ENCODE measurements at places on chromosomes 4 and X. TPM values are rescaled to one million over a fixed set of nuclear protein-coding genes. Genes with fewer than 3 reads are reported as not detected.

DNA sequence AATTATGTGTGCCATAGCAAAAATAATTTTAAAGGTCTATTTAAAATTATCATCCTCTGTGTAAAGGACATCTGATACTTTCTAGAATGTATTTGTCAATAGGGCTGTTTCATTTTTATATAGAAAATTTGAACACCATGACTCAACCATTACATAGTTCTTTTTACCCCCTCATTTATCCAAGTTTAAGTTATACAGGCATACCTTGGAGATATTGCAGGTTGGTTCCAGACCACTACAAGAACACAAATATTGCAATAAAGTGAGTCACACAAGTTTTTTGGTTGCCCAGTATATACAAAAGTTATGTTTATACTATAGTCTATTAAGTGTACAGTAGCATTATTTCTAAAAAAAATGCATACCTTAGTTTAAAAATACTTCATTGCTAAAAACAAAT is 130.4 kb downstream of the MSL3 start:
- no peak for DNase-seq

GRCh38 chr4:146960634-146961033 is 15.0 kb upstream of the TTC29 start:
- DNase-seq = no peak

DNA sequence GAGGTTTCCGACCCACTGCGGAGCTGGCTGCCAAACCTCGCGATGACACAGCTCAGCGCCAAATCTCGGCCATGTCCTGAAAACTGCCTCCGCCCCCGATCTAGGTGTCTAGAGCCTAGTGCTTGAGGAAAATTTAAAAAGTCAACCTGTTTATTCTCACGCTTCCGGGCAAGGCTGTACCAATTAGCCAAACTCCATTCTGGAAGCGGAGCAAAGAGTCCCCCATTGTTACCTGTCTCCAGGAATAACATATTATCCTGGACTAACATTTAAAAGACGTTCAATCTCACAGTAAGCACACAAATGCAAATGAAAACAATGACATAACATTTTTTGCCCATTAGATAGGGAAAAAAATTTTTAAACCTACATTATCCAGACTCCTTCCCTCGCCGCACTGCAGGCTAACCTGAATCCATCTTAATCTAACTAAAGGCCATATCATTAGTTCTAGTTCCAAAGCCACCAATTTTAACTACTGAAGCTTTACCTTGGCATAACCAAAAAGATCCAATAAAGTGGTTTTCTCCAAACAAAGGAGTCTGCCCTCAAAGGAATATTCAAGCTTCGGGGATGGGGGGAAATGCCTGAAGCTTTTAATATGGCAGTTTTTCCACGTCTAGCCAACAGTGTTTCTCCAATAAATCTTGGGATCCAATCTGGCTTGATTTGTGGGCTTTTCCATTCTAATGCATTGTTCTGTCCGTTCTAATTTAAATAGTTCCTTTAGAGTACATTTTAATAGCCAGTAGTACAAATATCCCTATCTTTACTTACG is 1.9 kb downstream of the HUWE1 start:
- DNase-seq = no peak

DNA sequence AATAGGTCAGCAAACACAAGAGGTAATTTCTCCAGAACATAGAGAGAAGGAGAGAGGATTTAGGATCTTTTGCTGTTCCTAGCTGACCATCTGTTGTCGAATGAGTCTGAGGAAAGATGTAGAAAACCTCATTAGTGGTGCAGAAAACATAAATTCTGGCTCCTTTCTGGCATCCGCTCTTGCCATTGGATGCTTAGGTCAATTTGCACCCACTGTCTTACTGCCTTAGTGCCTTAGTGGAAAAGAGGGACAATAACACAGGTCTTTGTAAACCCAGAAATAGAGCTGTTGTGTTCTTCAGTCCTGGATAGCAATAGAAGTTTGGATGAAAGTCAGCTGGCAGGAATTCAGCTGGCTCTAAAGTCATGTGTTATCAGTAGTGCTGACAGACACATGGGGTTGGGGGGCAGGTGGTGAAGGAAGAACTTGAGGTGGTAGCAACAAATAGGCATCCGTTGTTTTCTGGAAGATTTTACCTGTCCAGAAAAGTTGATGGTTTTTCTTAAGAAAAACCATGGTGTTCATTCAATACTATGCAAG is 78.2 kb downstream of the GLRA2 start:
- no peak for DNase-seq

DNA sequence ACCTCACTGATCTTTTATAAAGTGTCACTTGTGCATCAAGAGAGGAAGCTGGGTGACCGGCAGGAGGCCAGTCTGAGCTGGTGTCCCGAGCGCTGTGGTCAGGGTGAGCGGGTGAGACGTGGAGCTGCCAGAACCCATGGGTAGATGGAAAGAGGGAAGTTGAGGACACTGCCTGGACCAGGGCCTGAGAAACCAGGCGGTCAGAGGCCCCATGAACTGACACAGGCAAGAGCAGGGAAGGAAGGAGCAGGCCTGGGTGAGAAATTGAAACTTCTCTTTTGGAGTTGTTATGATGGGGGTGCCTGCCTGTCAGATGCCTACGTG is 192.6 kb downstream of the AFAP1 start:
- no peak for DNase-seq

DNA sequence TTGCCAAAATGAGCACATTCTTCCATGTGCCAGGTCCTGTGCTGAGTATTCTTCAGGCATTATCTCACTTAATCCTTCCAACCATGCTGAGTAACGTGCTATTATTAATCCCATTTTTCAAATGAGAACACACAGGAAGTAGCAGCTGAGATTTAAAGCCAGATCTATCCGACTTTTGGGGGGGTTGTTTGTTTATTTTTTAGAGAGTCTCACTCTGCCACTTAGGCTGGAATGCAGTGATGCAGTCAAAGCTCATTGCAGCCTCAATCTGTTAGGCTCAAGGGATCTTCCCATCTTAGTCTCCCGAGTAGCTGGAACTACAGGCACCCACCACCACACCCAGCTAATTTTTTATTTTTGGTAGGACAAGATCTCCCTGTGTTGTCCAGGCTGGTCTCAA is 55.5 kb upstream of the TRIM2 start:
- DNase-seq = no peak

- no peak for DNase-seq
These were observed 18.8 kb downstream of the L1CAM start for GRCh38 chrX:153867139-153867538.

GRCh38 chrX:20221902-20222301 is 44.8 kb downstream of the RPS6KA3 start:
- no peak for DNase-seq

DNA sequence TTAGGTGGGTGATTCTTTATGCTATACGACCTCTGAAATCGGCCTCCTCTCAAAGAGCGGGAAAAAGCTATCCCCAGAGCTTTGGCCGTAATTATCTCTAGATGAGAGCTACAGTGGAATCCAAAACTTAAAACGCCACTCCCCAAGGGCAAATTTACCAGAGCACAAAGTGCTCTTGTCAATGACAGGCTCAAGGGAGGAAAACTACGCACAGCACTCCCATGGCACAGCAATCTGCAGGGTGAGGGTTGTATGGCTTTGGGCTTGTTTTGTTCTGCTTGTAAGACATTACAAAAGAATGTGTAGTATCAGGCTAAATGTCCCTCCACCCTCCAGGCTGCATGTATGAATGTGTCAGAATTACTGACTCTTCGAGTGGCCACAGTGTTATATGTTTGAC is 44.0 kb downstream of the ARHGEF6 start:
- no peak for DNase-seq

RS1 gene
- not detected for total RNA-seq

KANTR gene
- total RNA-seq = 5.9 TPM

GRCh38 chr4:158010361-158010760 is 162.5 kb downstream of the GASK1B start:
- DNase-seq = no peak

- DNase-seq = peak; percentile 55
These were observed 282.3 kb downstream of the INPP4B start for GRCh38 chr4:142563682-142564291.

GRCh38 chr4:11424000-11424399 is 4.7 kb downstream of the HS3ST1 start:
- DNase-seq = no peak

- DNase-seq = peak; percentile 88
These were observed 49.2 kb downstream of the SEL1L3 start for GRCh38 chr4:25813448-25814106.

GRCh38 chrX:47030339-47030738 is 47.9 kb upstream of the RGN start:
- DNase-seq = peak; percentile 27

ZNF81 gene
- 8.6 TPM for total RNA-seq

LANCL3 gene
- 0.22 TPM for total RNA-seq

GRCh38 chr4:159855731-159856130 is 752.9 kb downstream of the RAPGEF2 start:
- no peak for DNase-seq

MFAP3L gene
- 30.2 TPM for total RNA-seq

DNA sequence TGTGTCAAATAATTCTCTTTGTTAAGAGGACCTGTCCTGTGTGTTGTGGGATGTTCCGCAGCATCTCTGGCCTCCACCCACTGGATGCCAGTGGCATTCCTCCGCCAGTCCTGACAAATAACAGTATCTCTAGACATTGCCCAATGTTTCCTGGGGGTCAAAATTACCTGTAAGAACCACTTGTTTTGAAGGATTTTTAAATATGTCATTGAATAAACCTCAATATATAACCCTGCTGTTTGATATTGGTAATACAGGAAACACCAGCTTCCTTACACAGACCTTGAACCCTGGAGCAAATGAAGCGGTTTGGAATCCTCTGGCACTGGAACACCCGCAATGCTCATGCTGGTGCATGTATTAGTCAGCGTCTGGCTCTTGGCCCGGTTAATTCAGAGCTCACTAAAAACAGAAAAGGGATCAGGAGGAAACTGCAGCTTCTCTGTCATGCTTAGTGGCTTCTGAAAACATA is 101.3 kb downstream of the TBL1X start:
- peak; percentile 88 for DNase-seq

DNA sequence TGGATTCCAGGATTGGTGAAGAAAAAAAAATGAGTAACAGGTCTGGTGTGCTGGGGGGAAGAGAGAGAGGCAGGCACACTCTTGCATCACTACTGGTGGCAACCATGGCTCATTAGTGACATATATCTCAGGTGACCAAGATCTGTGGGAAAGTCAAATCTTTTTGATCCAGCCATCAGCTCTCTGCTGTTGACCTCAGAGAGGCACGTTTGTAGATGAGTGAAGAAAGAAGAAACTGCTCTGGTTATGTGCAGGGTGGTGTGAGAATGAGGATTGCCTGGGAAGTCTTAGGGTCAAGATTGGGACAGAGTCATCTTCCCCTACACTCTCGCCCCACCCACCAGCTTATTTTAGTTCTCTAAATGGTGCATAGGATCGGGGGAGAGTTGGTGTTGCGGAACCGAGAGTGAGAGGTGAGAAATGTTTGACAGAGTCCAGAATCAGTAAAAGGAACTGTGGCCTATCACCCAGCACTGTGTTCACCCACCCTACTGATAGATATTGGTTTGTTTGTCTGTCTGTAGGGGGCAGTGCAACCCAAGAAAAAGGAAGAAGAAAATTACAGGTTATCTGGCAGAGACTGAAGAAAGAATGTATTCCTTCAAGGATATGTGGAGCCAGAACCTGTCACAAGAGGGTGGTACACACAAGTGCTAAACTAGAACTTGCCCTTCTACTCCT is 21.9 kb downstream of the ARMCX6 start:
- peak; percentile 48 for DNase-seq

DGKK gene
- total RNA-seq = 0.05 TPM

GPAT3 gene
- 0.50 TPM for total RNA-seq

CFI gene
- not detected for total RNA-seq

All from astrocyte (in vitro differentiated cells and primary cell).